Renal pelvis (tissue), 12 donors: ENCODE measurements at places on chromosomes 11 and 22. TPM values are rescaled to one million over a fixed set of nuclear protein-coding genes. Genes with fewer than 3 reads are reported as not detected.

DNA sequence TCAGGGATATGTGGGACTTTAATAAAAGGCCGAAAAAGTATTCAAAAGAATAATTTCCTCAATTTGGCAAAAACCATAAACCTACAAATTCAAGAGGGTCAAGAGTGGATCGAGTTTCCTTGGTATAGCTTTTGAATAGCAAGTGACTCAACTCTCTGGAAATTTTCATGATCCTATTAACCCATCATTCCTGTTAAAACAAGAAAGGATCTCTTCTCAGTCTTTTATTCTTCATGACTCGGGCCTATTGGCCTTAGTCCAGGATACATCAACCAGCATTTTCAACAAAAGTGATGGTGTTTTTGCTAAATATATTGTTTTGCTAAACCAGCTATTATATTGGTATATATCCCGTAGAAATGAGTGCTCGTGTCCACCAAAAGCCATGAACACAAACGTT, 110.3 kb downstream of the ATXN10 start:
- no peak for DNase-seq

DNA sequence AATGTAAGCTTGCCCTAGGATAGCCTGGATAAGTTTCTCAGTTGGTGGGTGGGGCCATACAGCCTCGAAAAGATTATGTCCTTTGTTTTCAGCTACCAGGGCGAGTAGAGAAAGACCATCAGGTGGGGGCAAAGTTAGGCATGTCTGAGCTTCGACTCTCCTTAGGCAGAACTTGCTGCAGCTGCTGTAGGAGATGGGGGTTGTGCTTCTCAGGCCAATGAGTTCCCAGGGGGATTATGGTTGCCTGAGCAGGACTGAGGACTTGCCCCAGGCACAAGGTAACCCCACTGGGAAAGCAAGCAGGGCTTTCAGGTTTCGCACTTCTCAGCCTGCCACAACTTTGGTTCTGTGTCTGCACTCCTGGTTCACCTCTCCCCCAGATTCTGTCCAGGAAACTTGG, 173.4 kb upstream of the SESN3 start:
- no peak for DNase-seq

TRIM49 gene
- not detected for polyA plus RNA-seq

DNA sequence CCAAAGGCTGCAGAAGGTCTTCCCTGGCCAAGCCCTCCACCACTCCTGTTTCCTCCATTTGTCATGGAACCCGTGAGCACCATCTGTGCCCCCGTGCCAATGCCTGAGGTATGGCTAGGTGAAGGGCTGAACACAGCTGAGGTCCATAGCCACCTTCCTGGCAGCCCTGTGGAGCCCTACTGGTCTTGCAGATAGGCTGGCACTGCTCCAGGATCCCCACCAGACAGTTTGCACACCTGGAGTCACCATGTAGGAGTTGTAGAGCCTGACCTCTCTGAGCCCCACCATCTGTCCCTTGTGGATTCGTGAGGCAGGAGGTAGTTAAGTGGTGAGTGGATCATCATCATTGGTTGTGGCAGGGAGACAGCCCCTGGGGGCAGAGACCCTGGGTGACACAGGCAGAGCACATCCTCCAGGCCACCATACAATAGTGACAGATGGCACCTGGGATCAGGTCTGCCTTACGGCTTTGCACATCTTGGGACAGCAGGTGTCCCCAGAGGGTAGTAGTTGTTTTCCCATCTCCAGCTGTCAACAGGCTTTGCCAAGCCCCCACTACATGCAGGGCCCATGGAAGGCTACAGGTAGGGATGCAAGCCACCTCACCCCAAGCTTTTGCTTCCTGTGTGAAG, 52.5 kb upstream of the SUSD2 start:
- no peak for DNase-seq

SCGB1D2 gene
- 2.0 TPM for polyA plus RNA-seq

ANO3 gene
- 3.6 TPM for polyA plus RNA-seq

GLYATL2 gene
- 3.1 TPM for polyA plus RNA-seq

DNA sequence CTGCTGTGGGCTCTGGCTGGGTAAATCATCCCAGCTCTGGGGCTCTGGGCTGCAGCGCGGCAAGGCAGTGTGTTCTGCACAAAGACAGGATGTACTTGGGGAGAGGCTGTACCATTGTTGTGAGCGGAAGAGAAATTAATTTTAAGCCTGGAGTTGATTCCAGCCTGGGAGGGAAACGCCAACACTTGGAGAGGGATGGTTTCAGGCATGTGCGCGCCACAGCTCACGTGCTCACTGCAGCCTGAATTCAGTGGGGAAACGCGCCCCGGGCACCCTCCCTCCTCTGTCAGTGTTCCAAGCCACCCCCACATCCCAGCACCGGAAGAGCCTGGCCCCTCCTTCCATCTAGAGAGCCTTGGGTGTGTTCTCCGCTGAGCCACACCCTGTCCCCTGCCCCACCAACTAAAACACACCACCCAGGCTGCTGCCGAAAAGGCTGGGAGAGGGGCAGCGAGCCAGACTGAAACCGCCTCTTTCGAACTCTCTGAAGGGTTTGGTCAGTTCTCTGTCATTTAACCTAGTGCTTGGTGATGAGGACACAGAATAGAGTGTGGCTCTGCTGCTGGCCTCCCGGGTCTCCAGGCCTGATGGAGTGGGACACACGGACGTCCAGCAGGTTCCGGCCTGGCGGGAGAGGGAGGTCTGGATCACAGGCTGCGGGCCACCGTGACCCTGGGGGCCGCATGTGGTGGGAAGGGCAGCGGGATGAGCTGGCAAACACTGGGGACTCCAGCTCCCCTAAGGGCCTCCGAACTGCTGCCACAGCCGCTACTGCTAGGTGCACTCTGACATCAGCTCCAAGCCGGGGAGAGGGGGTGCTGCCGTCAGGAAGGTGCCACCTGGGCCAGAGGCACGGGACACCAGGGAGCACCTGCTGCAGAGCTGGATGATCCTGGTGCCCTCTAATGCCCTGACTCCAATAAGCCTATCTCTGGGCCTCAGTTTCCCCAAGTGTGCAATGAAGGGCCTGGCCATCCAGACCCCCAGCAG, 230.8 kb downstream of the CTTN start:
- DNase-seq: no peak
